ENCODE measurements at places on chromosomes 7 and 10. TPM values are rescaled to one million over a fixed set of nuclear protein-coding genes. Genes with fewer than 3 reads are reported as not detected.
A peak's percentile ranks its signal among the peaks of the same experiment; 100 is the strongest.

- DNase-seq: no peak
These were observed 79.7 kb downstream of the GLRX3 start for GRCh38 chr10:130215931-130216231.

GRCh38 chr10:1362589-1363445, 306.6 kb downstream of the WDR37 start:
- DNase-seq: no peak

DNA sequence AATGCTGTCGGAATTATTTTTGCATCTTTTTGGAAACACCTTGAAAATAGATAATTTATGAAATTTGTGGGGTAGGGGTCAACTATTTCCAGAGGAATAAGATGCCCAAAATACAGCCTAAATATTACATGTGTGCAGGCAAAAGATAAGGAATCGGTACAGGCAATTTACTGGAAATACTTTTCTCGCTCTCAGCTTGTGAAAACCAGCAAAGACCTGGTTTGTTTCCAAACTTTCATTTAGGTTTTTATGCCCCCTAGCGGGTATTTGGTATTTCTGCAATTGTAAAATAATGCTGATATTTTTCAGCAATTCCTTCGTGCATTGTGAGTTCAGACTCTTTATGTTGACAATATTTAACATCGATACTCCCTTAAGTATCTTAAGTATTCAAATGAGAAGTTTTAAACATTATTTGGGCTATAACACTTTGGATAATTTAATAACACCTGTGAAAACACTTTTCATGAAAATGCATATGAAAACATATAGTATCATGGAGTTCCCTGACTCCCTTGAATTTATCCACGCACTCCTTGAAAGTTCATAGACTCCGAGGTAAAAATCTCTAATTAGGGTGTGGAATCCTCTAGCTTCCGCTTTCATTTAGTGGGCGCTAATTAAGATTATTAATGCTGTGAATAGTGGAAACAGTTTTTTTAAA, 132.4 kb downstream of the TSPAN12 start:
- peak; percentile 54 for DNase-seq

DNA sequence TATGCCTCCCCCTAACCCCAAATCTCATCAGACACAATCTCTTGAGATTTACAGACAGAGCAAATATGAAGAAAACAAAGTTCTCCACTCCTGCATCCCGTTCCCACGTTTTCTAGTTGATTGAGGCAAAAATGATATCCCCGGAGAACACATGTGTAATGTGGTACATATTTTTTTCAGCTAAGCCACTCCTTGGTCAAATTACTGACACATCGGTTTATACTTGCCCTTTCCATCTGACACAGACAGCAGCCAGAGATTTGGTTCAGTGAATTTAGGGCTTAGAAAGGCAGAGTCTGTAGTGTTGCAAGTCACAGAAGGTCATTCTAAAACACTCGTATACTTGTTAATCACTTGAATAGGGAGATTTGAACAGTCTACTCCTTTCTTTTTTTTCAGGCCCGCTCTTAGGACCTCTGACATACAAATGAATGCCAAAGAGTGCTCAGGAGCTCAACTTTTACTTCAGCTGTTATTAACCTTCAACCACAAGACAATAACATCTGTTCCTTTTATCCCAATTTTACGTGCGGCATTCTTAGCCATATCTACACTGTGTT, 1.8 kb upstream of the DDX50 start:
- DNase-seq: peak; percentile 64

- DNase-seq: no peak
These were observed 67.7 kb downstream of the ST8SIA6 start for GRCh38 chr10:17386616-17387075.

DNA sequence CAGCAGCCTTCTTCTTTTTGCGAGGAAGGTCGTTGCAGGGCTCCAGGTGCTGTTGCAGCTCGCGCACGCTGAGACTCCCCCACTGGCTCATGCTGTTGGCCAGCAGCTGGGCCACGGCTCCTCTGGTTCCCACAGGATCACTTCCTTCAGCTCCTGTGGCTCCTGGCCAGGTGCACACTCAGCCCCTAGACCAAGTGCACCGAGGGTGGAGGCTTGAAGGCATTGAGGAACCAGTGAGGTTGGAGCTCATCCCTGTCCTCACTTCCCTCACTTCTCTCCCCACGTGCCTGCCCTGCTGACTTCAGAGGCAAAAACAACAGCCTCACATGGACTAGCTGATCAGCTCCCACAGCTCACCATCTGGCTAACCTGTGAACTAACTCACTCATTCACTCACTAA, 46.2 kb upstream of the ADRB1 start:
- no peak for DNase-seq

GRCh38 chr10:77641788-77642397, 4.3 kb upstream of the KCNMA1 start:
- peak; percentile 83 for DNase-seq

GRCh38 chr10:69908124-69908523, 106.4 kb downstream of the COL13A1 start:
- no peak for DNase-seq

GRCh38 chr7:116500078-116500853, 728 bp downstream of the CAV2 start:
- DNase-seq: peak; percentile 66

DNA sequence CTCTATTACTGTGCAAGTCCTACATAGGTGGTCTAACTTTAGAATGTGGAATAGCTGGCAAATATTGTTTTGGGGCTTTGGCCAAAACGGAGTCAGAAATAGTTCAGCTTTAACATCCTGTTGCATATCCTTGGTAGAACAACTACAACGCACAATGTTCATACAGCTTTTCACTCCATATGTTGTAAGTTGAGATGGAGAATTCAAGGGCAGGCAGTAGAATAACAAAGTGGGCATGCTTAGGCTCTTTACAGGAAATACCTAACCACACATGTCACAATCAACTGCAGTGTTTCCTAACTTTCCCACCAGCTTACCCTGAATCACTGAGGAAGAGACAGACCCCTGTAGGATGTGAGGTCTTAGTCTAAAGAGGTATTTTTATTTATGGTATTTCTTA, 122.3 kb downstream of the PPP1R3A start:
- DNase-seq: peak; percentile 86

Gene PRSS37
- total RNA-seq: not detected

Gene IFIT1B
- total RNA-seq: not detected

Gene DPP6
- not detected for total RNA-seq
